ENCODE measurements at places on chromosomes 6 and 20.
A peak's percentile ranks its signal among the peaks of the same experiment; 100 is the strongest.

DNA sequence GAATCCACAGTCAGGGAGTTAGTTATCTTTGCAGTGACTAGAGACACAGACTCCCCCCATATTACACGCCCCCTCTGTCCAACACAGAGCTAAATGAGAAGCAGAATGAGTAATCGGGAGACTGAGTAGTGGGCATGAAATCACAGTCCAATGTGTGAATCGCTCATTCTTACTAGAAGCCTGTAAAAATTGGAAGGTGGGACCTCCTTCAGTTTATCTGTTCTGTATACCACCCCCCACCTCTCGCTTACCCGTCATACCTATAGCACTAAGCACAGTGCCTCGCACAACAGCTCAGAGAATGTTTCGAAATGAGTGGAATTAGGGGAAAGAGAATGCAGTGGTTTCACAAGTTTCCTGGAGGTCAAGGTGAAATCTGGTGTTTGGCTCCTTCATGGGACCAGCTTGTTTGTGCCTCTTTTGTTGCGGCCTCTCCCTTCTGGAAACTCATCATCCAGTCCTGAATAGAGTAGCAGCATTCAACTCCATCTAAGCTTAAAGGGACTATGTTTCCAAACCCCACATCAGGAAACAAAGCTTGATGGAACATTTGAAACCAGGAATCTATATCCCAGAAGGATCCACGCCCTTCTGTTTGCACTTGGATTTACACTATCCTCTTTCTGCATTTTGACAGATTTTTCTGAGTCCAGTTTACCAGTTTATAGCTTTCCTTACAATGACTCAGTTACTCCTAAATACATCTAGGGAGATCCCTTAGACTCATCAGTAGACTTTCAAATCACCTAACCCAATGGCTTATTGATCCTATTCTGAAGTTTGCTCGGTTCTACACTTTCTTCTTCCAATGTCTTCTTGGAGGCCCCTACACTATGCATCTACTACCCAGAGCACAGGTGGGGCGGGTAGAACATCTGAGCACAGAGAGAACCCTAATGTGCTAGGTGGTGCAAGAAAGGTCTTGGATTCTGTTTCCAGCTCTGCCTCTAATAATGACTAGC is 59.2 kb upstream of the PIM1 start:
- no peak for DNase-seq

- DNase-seq, result no peak
Measured at GRCh38 chr6:152896923-152897322, 85.9 kb downstream of the FBXO5 start.

GRCh38 chr6:54262499-54262898 is 45.7 kb upstream of the TINAG start:
- DNase-seq, result no peak

- no peak for DNase-seq
Measured at GRCh38 chr6:68339488-68340131, 295.5 kb upstream of the ADGRB3 start.

GRCh38 chr20:38970302-38970701 is 8.2 kb downstream of the DHX35 start:
- DNase-seq, result peak; percentile 81

GRCh38 chr20:25247000-25247517 is 826 bp upstream of the PYGB start:
- peak; percentile 65 for DNase-seq

- DNase-seq, result peak; percentile 55
Measured at GRCh38 chr6:141203902-141204575, 928.7 kb upstream of the GJE1 start.

DNA sequence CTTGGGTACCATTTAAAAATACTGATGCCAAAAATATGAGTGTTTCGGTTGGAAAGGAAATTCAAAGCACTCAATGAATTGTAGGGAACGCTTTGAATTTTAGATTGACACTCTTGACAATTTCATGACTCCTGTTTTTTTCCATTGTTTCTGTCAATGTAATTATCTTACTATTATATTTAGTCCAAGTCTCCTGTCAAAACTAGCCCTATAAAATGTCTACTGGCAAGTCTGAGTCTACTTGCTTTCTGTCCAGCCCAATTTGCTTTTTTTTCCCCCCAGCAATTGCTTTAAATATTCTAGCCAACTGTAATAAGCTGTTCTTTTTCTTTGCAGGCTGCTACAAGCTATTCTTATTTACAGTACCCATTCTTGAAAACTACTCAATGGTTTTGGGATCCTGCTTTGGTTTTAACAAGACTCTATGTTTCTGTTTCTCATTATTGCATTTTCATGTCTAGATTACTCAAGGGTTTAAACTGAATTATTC is 1103.9 kb upstream of the GJE1 start:
- no peak for DNase-seq

DNA sequence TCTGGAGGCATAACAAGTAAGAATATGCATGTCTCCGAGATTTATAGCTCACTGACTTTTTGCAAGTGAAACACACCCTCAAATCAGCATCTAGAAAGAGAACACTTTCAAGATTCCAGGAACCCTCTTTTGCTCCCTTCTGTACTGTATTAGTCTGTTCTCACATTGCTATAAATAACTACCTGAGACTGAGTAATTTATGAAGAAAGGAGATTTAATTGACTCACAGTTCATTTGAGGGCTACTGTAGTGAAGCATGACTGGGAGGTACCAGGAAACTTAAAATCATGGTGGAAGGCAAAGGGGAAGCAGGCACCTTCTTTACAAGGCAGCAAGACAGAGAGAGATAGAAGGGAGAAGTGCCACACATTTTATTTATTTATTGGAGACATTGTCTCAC is 269.9 kb downstream of the UTRN start:
- no peak for DNase-seq

DNA sequence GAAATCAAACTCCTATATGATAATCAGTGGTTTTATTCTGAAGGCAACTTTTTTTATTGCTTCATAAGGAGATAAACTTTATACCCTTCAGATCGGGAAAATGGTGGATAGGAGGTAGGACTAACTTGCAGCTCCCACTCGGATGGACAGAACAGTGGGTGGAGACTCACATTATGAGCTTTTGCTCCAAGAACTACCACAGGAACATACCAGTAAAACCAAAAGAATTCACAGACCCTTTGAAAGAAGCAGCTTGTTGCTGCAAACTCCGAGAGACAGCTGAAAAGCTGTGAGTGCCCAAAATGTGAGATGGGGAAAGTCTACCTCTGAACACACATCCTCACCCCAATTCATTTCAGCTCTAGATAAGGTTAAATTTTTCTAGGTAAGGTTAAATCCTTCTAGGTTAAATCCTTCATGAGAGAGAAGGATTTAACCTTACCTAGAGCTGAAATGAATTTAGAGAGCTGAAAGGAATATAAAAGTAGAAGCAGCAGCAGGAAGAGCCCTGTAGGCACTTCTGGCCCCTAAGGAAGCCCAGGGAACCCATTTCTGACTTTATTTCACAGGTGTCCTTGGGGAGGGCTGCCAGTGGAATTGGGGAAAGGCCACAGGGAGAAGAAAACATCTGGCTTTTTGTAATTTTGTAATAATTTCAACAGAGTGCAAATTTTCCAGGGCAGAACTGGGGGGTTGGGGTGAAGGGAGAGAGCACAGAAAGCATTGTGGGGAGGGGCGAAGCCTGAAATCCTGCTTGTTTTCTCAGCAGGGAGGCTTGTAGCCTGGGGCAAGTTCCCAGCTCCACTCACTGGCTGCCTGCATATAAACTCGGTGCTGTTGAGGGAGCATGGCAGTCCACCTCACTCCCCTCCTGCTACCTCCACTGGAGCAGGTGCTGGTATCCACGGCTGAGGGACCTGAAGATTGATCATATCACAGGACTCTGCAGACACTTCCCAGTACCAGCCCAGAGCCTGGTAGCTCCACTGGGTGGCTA is 65.9 kb upstream of the HCRTR2 start:
- DNase-seq, result peak; percentile 33

GRCh38 chr6:117025310-117025709 is 148.3 kb downstream of the RFX6 start:
- DNase-seq, result no peak

DNA sequence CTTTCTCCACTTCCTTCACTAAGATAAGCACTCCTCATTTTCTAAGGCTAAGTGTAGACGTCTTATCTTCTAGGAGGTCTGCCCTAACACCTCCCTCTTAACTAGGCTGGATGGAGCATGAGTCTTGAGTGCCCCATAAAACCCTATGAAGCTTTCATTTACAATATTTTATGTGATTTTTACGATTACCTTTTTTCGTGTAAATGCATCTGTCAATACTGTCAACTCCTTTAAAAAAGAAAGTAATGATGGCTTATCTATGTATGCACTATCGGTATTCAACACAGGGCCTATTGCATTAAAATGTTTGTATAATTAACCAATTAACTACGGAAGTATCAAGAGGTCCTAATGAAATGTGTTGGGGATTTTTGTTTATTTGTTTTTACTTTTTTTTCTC is 156.0 kb upstream of the FAM83B start:
- no peak for DNase-seq

DNA sequence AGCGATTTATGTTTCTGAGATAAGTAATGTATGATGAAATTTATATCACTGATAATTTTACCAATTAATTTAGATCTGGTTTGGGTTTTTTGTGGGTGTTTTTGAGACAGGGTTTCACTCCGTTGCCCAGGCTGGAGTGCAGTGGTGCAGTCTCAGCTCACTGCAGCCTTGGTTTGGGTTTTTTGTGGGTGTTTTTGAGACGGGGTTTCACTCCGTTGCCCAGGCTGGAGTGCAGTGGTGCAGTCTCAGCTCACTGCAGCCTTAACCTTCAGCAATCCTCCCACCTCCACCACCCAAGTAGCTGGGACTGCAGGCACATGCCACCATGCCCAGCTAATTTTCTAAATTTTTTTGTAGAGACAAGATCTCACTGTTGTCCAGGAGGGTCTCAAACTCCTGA is 13.0 kb downstream of the MRS2 start:
- no peak for DNase-seq

- no peak for DNase-seq
Measured at GRCh38 chr6:1644516-1645060, 34.9 kb downstream of the FOXC1 start.

DNA sequence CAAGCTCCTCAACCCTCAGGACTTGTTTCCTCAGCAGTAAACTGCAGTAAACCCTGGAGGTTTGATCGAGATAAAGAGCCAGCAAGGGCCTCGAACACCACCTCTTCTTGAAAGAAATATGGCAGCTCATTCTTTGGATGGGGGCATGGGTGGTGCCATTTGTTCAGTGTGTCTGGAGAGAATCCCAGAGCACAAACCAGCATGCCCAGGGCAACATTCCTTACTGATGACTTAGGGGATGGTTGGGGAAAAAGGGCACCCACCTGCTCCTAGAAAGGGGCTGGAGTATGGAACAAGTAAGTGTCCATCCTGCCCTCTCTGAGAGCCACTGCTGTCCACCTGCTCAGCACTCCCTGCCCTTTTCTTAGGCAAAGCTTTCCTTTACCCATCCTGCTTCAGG is 31.3 kb upstream of the ZFAND3 start:
- no peak for DNase-seq

GRCh38 chr6:131063028-131063763 is at the start of gene EPB41L2:
Gene EPB41L2, minus strand, starts transcription at chr6:131063245. Its CDS starts 106,760 bp downstream, at chr6:130956485.
- DNase-seq, result peak; percentile 87

DNA sequence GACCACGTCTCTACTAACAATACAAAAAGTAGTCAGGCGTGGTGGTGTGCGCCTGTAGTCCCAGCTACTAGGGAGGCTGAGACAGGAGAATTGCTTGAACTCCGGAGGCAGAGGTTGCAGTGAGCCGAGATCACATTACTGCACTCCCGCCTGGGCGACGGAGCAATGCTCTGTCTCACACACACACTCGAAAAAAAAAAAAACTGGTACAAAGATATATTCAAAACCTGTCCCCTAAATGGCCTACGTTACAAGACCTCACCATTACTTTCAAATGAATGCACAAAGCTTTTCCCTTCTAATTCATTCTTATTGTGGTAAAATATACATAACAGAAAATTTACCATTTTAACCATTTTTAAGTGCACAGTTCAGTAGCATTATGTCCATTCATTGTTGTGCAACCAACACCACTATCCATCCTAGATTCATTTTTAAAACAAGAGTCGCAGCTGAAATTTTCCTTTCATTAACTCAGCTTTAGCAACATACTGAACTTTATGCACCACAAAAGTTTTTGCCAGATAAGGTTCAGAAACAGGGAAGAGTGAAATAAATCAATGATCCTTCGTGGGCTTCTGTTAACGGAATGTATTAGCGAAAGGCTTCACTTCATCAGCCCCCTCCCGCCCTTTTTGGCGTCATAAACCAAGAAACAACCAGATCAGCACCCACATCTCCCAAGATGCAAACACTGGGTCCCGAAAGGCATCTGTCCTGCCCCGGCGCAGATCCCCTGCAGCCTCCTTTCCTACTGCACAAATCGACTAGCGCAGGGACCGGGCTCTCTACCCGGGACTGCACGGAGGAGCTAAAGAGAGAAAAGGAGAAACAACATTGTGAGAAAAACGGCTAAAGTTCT is 825 bp upstream of the FAM135A start:
- no peak for DNase-seq

DNA sequence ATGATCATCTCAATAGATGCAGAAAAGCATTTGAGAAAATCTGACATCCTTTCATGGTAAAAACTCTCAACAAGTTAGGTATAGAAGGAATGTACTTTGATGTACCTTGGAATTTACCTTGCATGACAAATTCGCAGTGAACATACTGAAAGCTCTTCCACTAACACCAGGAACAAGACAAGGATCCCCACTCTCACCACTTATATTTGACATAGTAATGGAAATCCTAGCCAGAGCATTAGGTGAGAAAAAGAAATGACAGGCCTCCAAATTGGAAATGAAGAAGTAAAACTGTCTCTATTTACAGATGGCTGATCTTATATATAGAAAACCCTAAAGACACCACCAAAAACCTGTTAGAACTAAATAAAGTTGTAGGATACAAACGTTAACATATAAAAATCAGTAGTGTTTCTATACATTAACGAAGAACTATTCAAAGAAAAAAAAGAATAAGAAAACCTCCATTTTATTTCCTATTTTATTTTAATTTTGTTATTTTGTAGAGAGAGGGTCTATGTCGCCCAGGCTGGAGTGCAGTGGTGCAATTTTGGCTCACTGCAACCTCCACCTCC is 26.9 kb downstream of the PCNA start:
- DNase-seq, result no peak

GRCh38 chr6:37496951-37497885 is 2.5 kb downstream of the CCDC167 start:
- no peak for DNase-seq

- peak; percentile 55 for DNase-seq
Measured at GRCh38 chr6:44133003-44133931, 5.9 kb downstream of the TMEM63B start.

DNA sequence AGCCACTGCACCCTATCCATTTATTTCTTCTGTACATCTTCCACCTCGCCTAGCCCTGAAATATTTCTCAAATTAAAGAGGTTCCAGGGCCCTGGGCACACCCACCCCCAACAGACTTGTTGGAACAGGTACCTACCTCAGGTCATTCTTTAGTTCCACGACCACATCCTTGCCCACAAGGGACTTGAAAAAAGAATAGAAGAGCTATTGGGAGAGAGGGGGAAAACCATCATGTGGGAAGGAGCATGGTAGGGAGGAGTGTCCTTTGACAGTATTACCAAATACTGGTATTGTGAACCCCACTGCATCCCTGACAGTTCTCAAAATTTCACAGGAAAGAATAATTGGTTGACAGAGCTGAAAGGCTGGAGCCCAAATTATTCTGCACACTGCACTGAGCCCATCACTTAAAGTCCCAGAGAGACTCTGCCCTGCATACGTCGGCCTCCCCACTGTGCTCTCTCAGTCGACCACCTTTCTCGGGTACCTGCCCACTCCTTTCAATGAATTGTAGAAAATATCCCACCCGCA is 762 bp downstream of the LSM2 start:
- DNase-seq, result no peak

GRCh38 chr6:49906526-49906925 is 40.2 kb upstream of the CRISP1 start:
- DNase-seq, result no peak

GRCh38 chr6:12717356-12717755 is 789 bp downstream of the PHACTR1 start:
- DNase-seq, result no peak

All from AG10803 (cell line).